ENCODE measurements at places on chromosomes 11 and 22.

DNA sequence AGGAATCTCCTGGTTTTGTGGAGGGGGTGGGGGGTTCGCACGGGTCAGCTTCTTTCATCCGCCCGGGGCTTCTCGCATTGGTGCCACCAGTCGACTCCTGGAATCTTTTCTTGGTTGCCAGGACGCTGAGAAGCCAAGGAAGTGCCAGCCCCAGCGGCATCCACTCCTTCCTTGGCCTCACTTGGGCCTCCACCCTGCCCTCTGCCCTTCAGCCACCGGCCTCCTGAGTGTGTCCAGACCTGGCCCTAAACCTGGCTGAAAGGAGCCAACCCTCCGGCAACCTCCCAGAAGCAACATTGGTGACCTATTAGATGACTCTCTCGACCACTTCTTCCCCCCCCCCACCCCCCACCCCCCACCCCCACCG is 518 bp upstream of the GALNT18 start:
- DNase-seq = no peak

- no peak for DNase-seq
Measured at GRCh38 chr11:93741882-93742226, 382 bp downstream of the C11orf54 start.

GRCh38 chr11:24478718-24479117 is 18.1 kb upstream of the LUZP2 start:
- DNase-seq = no peak

DNA sequence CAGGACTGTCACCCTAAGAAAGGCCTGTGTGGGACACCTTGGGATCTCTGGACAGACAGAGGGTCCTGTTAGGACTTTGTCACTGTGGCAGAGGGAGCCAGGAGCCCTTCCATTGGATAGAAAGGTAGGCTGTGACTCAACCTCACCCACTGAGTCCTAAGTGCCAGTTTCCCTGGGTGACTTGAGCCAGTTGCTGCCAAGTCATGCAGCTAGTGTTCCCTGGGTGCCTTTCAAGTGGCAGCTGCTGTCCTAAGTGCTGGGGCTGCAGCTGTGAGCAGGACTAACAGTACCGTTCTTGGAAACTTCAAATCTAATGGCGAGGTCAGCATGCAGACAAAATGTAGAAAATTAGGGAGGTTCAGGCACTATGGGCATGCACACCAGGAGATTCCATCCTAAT is 393.7 kb downstream of the TMEM135 start:
- DNase-seq = no peak

DNA sequence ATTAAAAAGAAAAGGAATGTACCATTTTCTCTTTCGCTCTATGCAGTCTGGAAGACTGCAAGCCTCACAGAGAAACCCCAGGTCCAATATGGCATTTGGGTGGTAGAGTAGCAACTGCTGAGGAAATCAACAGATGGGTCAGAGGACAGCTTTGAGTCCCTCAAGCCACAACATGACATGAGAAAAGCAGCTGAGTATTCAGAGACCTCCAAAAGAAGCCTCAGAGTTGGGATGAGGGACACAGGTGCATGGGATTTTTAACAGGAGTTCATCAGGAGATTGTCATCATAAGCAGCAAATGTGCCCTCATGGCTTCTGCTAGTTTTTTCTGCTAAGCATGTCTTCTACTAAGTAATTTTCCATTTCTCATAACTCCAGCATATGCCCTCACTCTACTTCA is 111.6 kb downstream of the BLID start:
- no peak for DNase-seq

DNA sequence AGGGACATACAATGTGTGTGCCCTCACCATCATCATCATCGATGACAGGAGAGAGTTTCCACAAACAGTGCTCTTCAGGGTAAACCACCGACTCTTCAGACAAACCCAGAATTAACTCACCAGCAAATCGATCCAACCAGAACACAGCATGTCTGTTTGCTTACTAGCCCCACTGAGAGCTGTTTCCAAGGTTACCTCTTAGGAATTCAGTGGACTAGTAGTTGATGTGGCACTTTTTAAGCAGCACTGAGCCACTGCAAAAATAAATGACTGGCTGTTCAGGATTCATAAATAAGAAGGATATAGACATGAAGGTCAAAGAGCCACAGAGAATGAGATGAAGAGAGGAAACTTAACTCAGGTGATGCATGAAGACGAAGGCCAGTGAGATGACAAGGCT is 83.1 kb downstream of the PARVA start:
- DNase-seq = no peak

DNA sequence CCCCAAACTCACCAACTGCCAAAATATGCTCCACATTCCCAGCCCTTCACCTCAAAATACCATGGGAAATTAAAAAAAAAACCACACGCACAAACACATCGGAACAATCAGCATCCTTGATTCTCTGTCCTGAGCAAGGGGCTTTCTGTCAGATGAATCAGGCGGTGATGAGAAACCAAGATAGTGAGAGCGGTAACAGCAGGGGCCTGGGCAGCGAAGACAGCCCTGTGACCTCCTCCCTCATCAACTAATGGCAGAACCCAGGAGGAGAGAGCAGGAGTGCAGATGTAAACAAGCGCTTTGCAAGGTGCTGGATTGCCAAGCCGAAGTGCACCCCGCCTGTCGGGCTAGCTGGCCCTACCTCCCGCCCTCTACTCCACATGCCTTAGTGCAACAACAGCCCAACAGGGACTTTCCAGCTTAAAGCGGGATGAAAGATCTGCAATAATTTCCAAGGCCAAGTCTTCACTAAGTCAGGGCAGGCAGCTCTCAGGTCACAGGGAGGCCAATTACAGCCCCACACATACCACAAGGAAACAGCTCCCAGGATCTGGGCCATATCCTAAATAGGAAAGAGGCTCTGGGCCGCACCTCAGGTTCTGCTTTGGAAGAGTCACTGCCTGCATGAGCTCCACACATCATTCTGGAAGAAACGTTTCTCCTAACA is 72.2 kb upstream of the BID start:
- DNase-seq = no peak

DNA sequence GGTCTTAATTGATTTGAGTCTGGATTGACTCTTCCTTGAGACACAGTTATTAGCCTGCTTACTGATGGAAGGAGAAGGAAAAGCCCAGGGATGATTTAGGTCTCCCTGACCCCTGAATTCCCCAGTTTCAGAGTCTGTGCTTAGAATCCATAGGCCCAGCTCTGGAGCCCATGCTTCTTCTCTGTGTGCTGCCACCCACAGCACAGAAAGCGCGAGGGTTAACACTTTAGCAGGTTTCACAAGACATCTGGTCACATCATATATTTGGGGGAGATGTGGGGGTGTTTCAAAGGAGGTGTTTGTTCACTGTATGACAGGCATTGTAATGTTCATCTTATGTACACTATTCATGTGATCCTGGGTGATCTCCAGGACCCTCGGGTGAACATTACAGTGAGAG is 107.0 kb downstream of the PPP6R3 start:
- no peak for DNase-seq

DNA sequence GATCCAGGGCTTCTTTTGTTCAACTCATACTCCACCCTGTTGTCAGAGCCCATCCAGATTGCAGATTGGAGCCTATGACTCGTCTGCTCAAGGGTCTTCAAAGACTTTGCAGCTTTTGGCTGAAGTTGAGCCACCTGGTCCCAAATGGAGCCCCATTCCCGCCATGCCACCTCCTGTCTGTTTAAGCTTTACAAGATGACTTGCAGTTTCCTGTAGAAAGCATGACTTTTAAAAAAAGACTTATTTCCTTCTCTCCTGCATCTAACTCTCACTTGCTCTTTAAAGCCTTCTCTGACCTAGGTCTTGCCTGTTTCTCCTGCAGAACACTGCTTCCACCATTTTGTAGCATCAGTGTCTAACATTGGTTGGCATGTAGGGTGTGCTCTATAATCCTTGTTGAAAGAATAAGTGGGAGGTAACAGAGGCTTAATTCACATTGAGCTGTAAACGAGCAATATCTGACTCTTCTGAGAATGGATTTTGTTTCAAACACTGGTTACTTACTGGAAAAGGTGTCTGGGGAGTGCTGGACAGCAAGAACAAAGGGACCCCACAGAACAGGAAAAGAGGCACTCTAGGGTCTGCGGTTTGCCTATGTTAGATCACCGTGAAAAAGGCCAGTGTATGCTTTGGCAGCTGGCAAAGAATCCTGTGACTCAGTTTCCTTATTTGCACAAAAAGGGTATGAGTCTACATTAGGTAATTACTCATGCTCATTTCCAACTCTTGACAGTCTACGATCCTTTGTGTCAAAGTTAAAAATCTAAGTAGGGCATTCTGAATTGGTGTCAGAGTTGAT is 30.3 kb downstream of the NF2 start:
- DNase-seq = no peak
